ENCODE measurements at places on chromosomes 11 and 22. TPM values are rescaled to one million over a fixed set of nuclear protein-coding genes. Genes with fewer than 3 reads are reported as not detected.

Gene OR10W1
- not detected for total RNA-seq

Gene ADAMTS15
- 5.3 TPM for total RNA-seq

Gene CWC15
- total RNA-seq = 38.6 TPM

Gene LMO1
- 1.6 TPM for total RNA-seq

Gene POGLUT3
- 9.6 TPM for total RNA-seq

Gene ALDH3B1
- total RNA-seq = 15.2 TPM

Gene GUCY1A2
- 6.3 TPM for total RNA-seq

Gene MAPK11
- total RNA-seq = 3.6 TPM

Gene INPP5J
- 17.8 TPM for total RNA-seq

Measured in body of pancreas (tissue), 4 donors.